ENCODE measurements at places on chromosomes 2 and 18. TPM values are rescaled to one million over a fixed set of nuclear protein-coding genes. Genes with fewer than 3 reads are reported as not detected.

The ANO7 gene
- total RNA-seq, result 0.59 TPM

The ALK gene
- not detected for total RNA-seq

The AMER3 gene
- total RNA-seq, result not detected

The CCDC68 gene
- 1.1 TPM for total RNA-seq

The CTLA4 gene
- not detected for total RNA-seq

The TUBB8B gene
- total RNA-seq, result not detected

The POMC gene
- 0.28 TPM for total RNA-seq

The FEV gene
- total RNA-seq, result not detected

The CYS1 gene
- 0.04 TPM for total RNA-seq

The REG3A gene
- not detected for total RNA-seq

The NEU2 gene
- total RNA-seq, result not detected

The PRSS56 gene
- total RNA-seq, result not detected

The PLGLB2 gene
- total RNA-seq, result 0.13 TPM

The ASXL2 gene
- total RNA-seq, result 5.1 TPM

The MYO5B gene
- total RNA-seq, result 0.14 TPM

The STARD6 gene
- total RNA-seq, result 0.33 TPM

The SERPINB3 gene
- not detected for total RNA-seq
